Activated CD8-positive, alpha-beta memory T cell treated with anti-CD3 and anti-CD28 coated beads for 1 hour (primary cell): ENCODE measurements at places on chromosomes 11 and 22.

GRCh38 chr22:30481711-30482110 is 9.9 kb upstream of the SEC14L3 start:
- no peak for DNase-seq

GRCh38 chr11:62130283-62131169 is 6.7 kb downstream of the INCENP start:
- DNase-seq = no peak

- DNase-seq = no peak
Measured at GRCh38 chr11:69721745-69722144, 17.9 kb upstream of the FGF19 start.

- DNase-seq = no peak
Measured at GRCh38 chr22:49192180-49192856, 635.4 kb downstream of the BRD1 start.

GRCh38 chr11:28384418-28384817 is 276.2 kb downstream of the METTL15 start:
- no peak for DNase-seq

DNA sequence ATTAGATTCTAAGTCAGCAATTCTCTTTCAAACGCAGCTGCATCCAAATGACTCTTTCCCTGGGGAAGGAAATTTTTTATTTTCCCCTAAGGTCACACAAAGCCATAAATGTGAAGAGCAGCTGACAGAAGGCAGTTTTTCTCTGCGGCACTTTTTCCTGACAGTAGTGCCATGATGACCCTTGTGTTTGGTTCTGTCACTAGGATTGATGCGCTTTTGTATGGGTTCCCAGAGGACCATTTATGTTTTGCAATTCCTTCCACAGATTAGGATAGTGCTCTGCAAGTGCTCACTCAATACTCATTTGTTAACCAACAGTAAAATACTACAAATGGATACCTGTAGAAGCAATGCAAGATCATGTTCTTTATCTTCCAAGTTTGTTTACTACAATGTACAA is 359.6 kb upstream of the CTSC start:
- no peak for DNase-seq

DNA sequence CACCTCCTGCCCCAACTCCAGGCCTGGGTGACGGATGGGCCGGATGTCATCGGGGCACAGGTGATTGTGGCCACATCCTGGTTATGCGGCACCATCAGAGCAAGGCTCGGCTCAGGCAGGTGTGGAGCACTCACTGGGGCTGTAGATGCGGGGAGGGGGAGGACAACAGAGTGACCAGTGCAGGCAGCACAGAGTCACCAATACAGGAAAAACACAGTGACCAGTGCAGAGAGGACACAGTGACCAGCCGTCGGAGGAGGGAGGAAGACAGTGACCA is 209.1 kb downstream of the BRD1 start:
- DNase-seq = no peak

- no peak for DNase-seq
Measured at GRCh38 chr11:18618342-18619025, 15.7 kb downstream of the SPTY2D1 start.

DNA sequence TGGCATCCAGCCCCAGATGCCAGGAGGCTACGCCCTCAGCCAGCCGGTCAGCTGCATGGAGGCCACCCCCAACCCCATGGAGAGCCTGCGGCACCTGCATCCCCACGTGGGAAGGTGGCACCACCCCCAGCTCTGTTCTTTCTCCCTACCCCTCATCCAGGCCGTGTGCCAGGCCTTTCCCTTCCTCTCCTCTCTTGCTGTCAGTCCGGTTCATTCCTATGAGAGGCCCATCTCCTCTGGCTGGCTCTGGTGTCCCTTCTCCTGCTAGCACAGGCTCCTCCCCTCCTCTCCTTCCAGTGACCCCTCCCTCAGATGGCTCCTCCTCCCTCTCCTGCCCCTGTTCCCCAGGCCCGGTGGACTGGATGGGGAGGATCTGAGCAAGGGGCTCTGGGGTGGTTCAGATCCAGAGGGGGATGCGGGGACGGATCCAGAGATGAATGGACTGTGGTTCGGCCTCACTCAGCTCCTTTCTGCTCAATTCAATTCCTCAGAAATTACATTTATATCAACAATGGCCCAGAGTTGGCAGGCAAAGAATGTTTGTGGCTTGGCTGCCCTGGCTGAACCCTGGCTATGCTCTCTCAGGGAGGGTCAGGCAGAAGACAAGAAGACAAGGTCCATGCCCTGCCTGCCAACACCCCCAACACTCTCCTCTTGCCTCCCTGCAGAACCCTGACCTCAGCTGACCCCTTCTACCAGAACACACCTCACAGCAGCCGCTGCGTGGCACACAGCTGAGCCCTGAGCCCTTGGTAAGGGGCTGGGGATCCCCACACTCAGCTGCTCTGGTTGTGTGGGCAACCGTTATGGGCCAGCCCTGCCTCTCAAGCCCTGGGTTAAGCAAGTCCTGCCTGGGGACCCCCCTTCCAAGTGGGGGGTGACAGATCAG is 18.5 kb upstream of the LRRC10B start:
- DNase-seq = no peak

DNA sequence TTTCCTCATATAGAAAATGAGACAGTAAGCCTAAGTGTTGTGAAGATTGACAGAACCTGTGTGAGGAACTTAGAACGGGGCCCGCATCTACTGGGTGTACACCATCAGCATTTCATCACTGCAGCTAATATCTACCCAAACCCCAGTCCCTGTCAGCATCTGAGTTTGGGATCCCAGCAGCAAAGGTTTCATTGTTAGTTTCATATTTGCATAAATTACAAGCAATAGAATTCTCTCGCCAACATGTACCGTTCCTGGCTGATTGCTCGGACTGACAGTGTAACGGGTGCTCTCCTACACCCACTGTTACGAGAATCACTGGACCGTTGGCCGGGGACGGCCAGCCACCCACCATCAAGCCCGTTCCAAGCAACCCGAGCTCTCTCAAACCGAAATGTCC is 10.4 kb upstream of the TMPRSS6 start:
- no peak for DNase-seq

DNA sequence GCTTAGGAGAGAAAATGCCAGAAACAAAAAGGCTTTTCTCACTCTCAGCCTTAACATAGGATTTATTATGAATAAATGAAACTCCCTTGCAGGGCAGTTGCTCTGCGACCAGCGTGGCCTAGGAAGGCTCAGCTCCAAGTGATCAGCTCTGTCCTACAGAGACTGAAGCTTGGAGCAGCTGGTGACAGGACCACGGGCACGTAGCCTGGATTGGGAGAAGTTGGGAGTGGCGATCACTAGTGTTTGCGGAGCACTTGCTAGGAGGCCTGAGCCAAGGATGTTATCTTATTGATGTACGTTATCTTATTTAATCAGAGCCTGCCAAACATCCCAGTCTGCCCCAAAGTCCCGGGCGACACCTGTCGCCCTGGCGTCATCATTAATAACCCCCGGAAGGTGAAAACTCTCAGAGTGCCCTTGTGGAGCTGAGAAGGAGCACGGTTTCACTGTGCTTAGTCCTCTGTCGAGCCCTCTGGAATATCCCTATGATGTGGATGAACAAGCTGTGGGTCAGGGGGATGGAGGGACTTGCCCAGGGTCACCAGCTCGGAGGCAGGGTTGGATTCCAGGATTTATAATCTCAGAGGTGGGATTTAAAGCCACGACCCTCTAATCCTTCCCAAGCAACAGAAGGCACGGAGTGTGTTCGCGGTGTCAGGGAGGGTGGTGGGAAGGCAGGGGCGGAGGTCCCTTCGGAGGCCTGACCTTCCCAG is 40.8 kb upstream of the SMIM38 start:
- DNase-seq = no peak

DNA sequence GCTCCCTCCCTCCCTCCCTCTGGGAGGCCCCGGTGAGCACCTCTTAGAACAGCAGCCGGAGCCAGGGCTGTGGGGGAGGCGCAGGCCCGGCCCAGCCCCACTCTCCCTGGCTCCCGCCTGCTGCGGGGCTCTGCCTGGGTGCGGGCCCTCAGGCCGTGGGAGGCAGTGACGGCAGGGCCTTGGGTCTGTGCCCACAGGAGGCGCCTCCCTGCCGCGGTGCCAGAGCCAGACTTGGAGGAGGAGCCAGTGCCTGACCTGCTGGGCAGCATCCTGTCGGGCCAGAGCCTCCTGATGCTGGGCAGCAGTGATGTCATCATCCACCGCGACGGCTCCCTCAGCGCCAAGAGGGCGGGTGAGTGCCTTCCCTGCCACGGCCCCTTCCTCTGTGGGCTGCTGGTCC is 9.5 kb downstream of the IRF7 start:
- no peak for DNase-seq

DNA sequence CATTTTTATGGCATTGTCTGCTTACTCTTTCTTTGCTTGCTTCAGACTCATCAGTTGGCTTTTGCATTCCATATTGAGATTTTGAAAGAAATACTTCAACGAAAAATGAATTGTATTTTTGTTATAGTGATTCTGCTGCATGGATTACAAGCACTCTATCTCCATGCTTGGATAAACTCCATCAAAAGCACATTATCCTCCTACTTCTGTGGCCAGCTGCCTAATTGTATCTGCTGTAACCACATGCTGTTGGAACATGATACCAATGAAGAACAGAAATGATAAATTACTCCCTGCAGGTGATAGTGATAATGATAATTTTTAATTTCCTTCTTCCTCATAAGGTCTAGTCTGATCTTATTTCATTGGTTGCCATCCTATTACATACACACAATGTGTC is 100.8 kb downstream of the PRMT3 start:
- no peak for DNase-seq

GRCh38 chr11:66643745-66644437 is 5.4 kb downstream of the RBM4 start:
- no peak for DNase-seq

GRCh38 chr22:46654927-46655595 is 34.9 kb downstream of the GRAMD4 start:
- no peak for DNase-seq

DNA sequence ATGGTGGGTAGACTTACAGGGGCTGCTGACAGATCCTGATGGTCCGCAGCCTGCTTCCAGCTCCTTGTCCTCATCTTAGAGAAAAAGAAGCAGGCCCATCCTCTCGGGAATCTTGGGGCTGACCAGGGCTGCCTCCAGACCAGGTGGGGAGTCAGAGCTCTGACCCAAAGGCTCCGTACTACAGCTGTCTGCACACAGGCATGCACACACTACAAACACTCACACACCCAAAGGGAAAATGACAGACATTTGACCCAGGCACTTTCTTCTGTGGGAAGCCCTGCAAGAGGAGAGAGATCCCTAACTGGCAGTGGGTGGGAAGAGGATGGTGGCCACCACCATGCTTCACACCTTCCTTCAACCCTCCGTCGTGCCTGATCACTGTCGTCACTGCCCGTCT is 46.9 kb upstream of the MYOD1 start:
- DNase-seq = no peak

- no peak for DNase-seq
Measured at GRCh38 chr22:50218153-50218995, 17.6 kb downstream of the SELENOO start.

DNA sequence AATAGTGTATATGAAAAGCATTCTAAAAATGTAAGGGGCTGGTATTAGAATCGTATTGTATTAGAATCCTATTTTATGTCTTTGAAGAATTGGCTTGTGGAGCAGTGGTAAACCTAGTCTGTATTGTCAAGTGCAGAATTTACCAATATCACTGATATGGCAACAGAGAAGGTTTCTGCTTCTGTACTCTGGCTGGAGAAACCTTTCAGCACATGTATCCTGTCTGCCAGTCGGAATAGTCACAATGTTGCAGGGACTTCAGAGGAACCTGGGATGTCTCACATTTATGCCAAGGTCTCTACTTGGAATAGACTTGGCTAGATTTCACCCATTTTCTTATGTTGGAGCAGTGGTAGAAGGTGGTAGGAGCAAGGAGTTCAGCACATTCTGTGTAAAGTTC is 4.4 kb downstream of the MTMR3 start:
- no peak for DNase-seq

- no peak for DNase-seq
Measured at GRCh38 chr22:32745251-32745995, 56.1 kb upstream of the TIMP3 start.

GRCh38 chr22:49271369-49271727 is 556.3 kb downstream of the BRD1 start:
- no peak for DNase-seq

- no peak for DNase-seq
Measured at GRCh38 chr11:2877474-2877873, 8.1 kb downstream of the CDKN1C start.

GRCh38 chr11:2387266-2387987 is 10.3 kb downstream of the CD81 start:
- no peak for DNase-seq

GRCh38 chr11:14125529-14125928 is 163.0 kb downstream of the SPON1 start:
- no peak for DNase-seq

DNA sequence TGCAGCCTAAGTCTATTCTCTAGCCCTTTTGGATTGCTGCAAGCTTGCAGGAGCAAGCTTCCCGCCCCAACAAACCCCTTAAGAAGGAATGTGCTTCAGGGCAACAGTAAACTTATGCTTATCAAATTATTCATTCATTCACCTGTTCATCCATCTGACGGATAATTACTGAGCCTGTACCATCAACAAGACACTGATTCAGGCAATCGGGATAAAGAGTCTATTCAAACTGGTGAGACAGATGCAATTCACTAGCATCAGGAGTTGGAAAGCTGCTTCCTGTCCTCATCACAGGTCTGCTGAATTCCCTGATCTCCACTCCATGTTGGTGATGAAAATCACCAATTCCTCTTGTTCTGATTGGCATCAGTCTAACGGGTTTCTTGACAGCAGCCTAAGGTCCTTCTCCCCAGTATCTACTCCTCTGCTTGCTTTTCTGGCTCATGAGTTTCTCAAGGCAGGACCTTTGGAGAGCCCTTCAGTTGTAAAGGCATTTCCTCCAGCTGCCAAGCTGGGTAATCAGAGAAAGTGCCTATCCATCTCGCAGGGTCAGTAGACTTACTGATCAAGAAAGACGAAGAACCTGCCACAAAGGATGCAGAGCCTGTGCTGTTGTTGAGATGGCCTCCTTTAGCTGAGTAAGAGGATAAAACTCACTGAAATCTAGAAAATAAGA is 429.0 kb upstream of the SYN3 start:
- DNase-seq = no peak

GRCh38 chr11:12674936-12675696 is 895 bp downstream of the TEAD1 start:
- no peak for DNase-seq

DNA sequence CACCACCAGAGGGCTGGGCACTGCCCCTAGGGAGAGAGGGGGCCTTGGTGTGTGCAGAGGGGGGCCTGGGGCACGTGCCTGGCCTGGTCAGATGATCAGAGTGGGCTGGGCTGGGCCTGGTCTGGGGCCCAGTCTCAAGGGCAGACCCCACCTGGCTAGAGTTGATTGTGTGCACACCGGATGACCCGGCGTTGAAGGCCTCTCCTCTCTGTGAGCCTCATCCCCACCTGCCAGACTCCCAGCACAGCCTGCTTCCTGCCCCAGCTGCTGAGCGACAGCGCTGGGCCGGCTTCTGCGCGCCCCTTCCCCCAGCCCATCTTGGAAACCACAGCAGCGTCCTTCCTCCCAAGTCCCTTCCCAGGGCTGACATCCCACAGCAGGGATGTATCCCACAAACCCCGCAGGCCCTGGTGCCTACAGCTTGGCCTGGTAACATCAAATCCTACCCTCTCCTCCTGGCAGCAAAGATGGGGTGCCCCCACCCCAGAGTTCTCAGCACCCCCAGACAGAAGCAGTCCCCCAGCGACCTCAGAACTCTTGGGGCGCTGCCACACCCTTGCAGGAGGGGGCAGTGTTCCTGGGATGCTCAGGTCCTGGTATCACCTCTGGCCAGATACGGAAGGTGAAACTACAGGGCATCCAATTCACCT is 11.0 kb upstream of the TSSC4 start:
- DNase-seq = no peak
